Stimulated activated CD4-positive, alpha-beta T cell treated with anti-CD3 and anti-CD28 coated beads, Interleukin-15, amount 100 ng/mL, for 1 hour (primary cell): ENCODE measurements at places on chromosomes 6 and 20.

DNA sequence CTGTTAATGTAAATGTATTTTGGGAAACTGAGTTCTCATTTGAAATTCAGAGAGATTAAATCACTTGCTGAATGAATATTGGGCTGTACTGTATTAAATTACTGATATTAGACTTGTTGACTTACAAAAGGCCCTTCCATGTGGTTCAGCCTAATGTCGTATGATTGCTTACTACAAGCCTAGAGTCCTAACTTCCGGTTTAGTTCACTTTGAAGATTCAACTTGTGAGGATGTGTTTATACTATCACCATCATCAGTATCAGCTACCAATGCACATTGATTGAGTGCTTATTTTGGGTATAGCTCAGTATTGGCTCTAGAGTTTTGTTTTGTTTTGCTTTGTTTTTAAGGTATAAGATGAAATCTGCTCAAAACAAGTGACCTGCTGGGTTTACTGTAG is 48.3 kb downstream of the FAM217A start:
- no peak for DNase-seq

DNA sequence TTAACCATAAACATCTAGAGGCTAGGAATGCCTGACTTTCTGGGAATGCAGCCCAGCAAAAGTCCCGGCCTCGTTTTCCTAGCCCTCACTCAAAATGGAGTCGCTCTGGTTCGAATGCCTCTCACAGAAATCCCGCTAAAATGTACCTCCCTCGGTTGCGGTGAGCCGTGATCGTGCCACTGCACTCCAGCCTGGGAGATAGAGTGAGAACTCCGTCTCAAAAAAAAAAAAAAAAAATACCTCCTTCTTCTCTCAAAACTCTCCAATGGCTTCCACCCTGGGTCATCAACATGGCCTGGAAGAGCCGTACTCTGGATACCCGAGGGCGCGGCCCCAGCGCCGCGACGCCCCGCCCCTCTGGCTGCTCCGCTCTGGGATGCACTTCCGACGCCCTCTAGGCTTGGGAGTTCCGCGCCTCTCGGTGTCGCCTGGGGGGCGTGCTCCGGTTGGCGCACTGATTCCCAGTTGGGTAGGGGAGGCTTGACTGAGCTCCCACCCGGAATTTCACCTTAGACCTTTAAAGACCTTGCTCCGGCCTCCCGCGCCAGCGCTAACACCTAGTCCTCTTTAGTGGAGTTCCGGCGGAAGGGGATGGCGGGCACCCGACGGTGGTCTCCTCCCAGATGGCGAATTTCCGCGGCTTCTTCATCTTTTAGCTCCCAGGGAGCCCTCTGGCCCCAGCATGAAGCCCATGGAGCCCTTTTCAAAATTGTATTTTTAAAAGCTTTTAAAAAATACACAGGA is 12.3 kb downstream of the HMGN4 start:
- peak; percentile 39 for DNase-seq

GRCh38 chr6:71056656-71057055 is 99.8 kb upstream of the B3GAT2 start:
- no peak for DNase-seq

GRCh38 chr6:38792356-38792755 is 77.2 kb downstream of the DNAH8 start:
- no peak for DNase-seq

DNA sequence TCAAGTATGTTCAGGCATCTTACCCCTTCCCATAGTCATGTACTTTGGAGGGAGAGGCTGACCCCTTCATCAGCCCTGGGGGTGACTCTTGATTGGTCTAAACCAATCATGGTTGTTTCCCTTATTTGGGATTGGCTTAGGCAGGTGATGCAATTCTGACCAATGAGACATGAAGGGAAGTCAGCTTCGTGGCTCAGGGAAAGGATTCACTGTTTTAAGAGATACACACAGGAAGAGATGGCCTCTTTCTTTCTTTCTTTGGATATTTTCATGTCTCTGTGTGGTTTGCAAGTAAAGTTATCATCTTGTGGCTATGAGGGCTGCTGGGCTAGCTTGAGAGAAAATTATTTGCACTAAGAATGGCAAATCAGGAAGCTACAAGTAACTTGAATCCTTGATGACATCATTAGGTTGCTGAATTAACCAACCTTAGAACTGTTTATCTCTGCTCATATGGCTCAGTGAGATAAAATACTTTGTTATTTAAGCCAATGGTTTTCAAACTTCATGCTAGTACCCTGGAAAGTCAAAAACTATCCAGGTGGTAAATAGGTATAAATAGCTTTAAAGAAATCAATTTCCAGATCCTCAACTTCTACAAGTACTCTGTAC is 144.2 kb upstream of the CENPW start:
- DNase-seq = no peak

DNA sequence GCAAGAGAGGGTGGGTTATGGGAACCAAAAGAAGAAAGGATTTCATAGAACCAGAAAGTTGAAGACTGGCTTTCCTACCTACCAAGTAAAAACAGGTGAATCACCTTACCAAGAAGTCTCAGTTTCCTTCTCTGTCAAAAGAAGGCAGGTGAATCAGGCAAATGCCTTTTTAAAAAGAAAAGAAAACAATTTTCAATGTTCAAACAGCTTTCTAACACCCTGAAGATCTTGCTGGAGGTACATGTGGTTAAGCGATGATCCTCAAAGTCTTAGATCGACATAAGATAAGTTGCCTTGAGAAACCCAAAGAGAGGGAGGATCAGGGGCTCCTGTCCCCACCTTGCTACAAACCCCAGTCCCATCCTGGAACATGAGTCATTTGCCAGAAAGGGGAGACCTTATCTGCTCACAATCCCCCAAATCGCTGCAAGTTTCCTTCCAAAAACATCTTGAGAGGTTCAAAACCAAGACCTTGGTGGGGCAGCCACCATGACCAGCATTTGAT is 71.6 kb downstream of the NFATC2 start:
- DNase-seq = no peak

- DNase-seq = no peak
Observed at GRCh38 chr20:49483018-49483695, 689 bp upstream of the KCNB1 start.

DNA sequence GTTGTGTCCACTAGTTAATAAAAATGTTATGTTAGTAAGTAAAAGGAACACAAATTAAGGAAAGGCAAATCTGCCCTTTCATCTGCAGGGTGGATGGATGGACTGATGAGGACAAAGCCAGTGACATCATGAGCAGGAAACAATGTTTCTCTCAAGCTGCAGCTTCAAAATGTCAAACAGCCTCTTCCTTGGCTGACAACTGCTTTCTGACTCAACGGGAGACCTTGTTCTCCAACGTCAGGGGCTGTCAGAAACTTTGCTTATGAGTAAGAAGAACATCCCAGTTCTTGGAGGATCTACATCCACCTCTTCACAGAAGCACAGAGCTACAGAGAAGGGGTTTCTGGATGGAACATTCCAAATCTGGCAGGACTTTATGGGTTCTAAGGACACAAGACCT is 6.0 kb downstream of the CST2 start:
- DNase-seq = no peak

- DNase-seq = no peak
Observed at GRCh38 chr20:55211481-55211880, 736.1 kb downstream of the DOK5 start.

- no peak for DNase-seq
Observed at GRCh38 chr6:118562959-118563358, 14.9 kb downstream of the PLN start.

DNA sequence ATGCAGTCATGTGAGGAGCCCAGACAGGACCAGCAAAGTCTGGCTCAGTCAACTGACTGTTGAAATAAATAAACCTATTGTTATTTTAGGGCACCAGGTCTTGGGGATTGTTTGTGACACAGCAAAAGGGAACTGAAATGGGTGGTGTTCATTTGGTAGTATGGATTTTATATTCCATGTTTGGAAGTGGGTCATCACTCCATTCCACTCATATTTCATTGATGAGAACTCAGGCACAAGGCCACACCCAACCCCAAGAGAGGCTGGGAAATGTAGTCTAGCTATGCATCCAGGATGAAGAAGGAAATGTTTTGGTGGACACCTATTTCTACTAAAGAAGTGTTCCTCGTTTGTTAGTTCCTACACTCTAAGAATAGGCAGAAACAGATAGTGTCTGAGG is 64.9 kb upstream of the BTBD3 start:
- DNase-seq = no peak

DNA sequence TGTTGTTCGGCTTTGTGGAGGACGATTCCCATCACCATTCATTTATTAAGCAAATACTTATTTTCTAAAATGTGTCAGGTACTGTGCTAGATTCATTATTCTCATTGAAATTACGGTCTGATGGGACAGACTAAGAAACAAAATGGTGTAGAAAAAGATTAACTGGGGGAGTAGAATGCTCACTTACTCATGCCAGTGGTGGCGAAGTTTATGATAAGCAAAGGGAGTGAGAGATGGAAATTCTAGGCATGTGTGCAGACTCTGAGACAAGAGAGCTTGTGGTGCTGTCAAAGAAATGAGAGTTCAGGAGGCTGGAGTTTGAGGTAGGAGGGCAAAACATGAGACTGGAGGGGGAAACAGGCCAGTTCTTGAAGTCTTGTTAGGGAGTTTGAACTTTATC is 896 bp downstream of the RPP21 start:
- no peak for DNase-seq

GRCh38 chr6:137964876-137965275 is 97.8 kb downstream of the TNFAIP3 start:
- DNase-seq = no peak

GRCh38 chr6:119649531-119649930 is 300.0 kb upstream of the MAN1A1 start:
- no peak for DNase-seq

DNA sequence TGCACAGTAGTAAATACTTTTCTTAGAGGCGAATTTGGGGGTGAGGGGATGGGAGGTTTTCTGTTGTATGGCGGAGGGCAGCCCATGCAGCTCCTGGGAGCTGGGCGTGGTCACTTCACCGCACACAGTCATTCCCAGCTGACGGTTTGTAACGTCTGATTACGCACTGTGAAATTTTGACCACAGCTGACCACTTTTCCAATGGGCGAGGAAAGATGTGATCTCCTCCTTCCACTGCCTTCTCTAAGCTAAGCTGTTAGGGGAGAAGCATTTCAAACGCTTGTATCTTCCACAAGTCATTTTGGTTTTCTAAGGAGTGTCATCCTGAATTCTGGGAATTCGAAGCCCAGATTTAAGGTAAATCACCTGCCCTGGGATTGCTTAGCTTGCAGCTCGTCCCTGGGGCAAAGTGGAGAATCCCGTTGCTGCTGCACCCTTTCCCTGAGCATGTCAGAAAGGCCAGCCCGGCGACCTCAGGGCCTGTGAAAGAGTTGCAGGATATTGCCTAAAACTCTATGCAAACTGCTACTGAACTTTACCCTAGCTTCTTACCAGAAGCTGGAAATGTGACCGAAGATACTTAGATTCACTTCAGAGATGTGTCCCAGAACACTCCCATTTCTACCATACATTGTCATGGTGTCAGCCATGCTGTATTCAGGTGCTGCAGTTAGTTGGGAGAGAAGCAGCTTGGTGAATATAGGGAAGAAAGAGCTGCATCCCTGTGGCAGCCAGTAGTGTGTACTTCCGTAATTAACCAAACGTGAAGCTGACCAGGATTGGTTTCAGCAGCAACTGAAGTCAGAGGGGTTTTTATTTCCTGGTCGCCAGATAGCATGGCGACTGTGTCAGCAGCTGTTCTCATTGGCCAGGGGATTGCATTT is 58.9 kb downstream of the RREB1 start:
- DNase-seq = no peak
